Mesothelial cell of epicardium (in vitro differentiated cells): ENCODE measurements at places on chromosomes 6 and 20. TPM values are rescaled to one million over a fixed set of nuclear protein-coding genes. Genes with fewer than 3 reads are reported as not detected.
A peak's percentile ranks its signal among the peaks of the same experiment; 100 is the strongest.

DNA sequence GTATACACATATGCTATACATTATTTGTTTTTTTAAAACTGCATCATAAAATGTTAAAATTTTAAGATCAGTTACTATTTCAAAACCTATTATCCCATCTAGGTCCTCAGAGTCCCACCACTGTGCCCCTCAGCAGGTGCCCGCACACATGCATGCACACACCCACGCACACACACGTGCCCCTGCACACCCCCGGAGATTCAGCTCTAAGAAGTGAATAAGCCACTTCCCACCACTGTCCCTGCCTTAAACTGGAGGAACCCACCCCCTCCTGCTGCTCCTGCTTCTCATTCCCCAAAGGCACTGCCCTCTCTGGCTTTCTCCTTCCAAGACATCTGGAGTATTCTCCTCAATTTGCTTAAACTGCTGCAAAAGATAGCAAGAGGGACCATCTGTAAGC lies 5.4 kb upstream of the FAM210B start:
- no peak overlapping the region for H3K27ac ChIP-seq
- H3K4me1 ChIP-seq = peaks cover 6% of the 10 kb centered on the region
- no peaks in the 10 kb centered on the region for H3K36me3 ChIP-seq
- H3K4me3 ChIP-seq = no peak overlapping the region
- peaks cover 10% of the 10 kb centered on the region for H3K27me3 ChIP-seq
- no peak for DNase-seq

DNA sequence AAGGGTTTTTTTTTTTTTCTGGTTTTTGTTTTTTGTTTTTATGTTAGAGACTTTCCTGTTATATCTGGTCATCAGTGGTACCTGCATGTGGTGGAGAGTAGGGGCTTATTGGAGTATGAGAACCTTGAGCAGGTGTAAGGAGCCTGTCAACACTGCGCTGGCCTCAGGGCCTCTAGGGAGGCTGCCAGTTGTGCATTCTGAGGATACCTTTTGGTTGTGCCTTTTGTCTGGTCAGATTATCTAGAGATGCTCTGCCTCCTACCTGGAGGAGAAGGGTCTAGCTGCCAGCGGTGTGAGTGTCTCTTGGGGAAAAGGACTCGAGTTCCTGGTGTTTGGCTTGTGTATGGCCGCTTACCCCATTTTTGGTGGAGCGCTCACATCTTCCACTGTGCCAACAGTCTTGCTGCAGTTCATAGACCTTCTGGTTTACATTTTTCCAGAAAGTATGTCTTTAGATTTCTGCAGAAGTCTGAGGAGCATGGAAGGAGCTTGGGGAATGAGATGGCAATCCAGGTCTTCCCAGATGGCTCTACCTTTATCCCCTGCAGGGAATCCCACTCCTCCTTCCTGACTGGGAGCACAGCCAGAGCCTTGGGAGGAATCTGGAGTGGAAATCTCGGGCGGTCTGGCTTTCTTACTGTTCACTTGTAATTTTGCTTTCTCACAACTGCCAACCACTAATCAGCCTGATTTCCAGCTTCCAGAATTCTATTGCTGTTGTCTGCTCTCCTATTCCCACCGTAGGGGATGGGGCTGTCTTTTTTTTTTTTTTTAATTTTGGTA lies 49.9 kb downstream of the PTPN1 start:
- no peak overlapping the region for H3K4me3 ChIP-seq
- H3K27me3 ChIP-seq = no peaks in the 10 kb centered on the region
- DNase-seq = no peak
- H3K4me1 ChIP-seq = peaks cover 26% of the 10 kb centered on the region
- peaks cover 11% of the 10 kb centered on the region for H3K36me3 ChIP-seq

The HAO1 gene
- not detected in 3 replicates for total RNA-seq

The PCED1A gene
- 108 to 113 TPM (median 108 TPM) in 3 replicates for total RNA-seq

The OR2H2 gene
- total RNA-seq = not detected in 3 replicates

The SMLR1 gene
- not detected in 3 replicates for total RNA-seq

The PTP4A1 gene
- 47.0 to 51.5 TPM (median 51.1 TPM) in 3 replicates for total RNA-seq

GRCh38 chr20:40160097-40160550 lies 528.9 kb downstream of the MAFB start:
- H3K36me3 ChIP-seq = no peaks in the 10 kb centered on the region
- no peak overlapping the region for H3K4me3 ChIP-seq
- peaks cover 3% of the 10 kb centered on the region for H3K27me3 ChIP-seq
- no peaks in the 10 kb centered on the region for H3K4me1 ChIP-seq
- H3K27ac ChIP-seq = no peak overlapping the region

- H3K27ac ChIP-seq = no peak overlapping the region
- no peaks in the 10 kb centered on the region for H3K27me3 ChIP-seq
- no peak overlapping the region for H3K4me3 ChIP-seq
- peaks cover 18% of the 10 kb centered on the region for H3K36me3 ChIP-seq
- no peaks in the 10 kb centered on the region for H3K4me1 ChIP-seq
Observed at GRCh38 chr20:36197271-36197670, 39.0 kb upstream of the AAR2 start.

DNA sequence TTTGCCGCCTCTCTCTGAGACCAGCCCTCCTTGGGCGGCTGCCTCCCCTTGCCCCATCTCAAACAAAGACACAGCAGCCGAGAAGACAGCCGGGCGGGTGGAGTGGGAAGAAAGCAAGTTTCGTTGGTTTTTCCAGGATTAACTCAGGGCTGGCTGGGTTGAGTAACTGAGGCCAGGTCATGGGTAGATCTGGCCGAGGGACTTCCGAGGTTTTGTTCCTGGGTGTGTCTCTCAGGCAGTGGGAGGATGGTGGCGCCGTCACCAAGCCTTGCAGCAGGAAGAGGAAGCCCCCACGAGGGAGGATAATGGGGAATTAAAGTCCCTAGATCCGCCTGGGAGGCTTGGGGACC lies 167.2 kb downstream of the TTLL2 start:
- peak overlapping the region; percentile 92 for H3K27ac ChIP-seq
- DNase-seq = no peak
- peaks cover 42% of the 10 kb centered on the region for H3K4me1 ChIP-seq
- H3K4me3 ChIP-seq = no peak overlapping the region
- H3K36me3 ChIP-seq = no peaks in the 10 kb centered on the region
- peaks cover 3% of the 10 kb centered on the region for H3K27me3 ChIP-seq

DNA sequence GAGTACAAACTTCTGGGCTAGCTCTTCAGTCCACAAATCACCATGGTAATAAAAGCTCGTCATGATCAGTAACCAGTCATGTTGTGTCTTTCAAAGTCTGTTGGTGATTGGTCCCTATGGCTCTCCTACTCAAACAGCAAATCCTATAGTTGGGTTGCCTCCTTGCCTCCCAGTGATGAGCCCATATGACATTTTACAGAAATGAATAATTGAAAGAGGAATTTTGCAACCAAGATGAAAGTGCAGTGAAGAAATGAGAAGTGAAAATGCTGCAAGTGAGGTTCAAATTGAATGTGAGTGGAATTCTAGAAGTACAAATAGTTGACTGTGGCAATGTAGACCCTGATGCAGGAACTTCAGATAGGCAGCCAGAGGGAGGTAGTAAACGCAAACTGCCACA lies 5.1 kb upstream of the SIRPD start:
- no peak for DNase-seq
- H3K36me3 ChIP-seq = no peaks in the 10 kb centered on the region
- peaks cover 33% of the 10 kb centered on the region for H3K27me3 ChIP-seq
- no peaks in the 10 kb centered on the region for H3K4me1 ChIP-seq
- H3K27ac ChIP-seq = no peak overlapping the region

The SIRPG gene
- not detected in 3 replicates for total RNA-seq

GRCh38 chr6:2783188-2783963 lies 18.2 kb downstream of the WRNIP1 start:
- peaks cover 23% of the 10 kb centered on the region for H3K36me3 ChIP-seq
- H3K4me3 ChIP-seq = no peak overlapping the region
- no peak for DNase-seq
- H3K27ac ChIP-seq = peak overlapping the region; percentile 58

The ABHD16B gene
- not detected in 3 replicates for total RNA-seq

DNA sequence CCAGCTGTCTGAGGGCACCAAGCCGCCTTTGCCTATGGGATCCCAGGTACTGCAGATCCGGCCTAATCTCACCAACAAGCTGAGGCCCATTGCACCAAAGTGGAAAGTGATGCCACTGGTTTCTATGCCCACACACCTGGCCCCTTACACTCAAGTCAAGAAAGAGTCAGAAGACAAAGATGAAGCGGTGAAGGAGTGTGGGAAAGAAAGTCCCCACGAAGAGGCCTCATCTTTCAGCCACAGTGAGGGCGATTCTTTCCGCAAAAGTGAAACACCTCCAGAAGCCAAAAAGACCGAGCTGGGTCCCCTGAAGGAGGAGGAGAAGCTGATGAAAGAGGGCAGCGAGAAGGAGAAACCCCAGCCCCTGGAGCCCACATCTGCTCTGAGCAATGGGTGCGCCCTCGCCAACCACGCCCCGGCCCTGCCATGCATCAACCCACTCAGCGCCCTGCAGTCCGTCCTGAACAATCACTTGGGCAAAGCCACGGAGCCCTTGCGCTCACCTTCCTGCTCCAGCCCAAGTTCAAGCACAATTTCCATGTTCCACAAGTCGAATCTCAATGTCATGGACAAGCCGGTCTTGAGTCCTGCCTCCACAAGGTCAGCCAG lies 283.0 kb downstream of the TSHZ2 start:
- no peak overlapping the region for H3K27ac ChIP-seq
- peaks cover 2% of the 10 kb centered on the region for H3K4me1 ChIP-seq
- no peak for DNase-seq
- H3K27me3 ChIP-seq = no peaks in the 10 kb centered on the region
- no peak overlapping the region for H3K4me3 ChIP-seq

The AIF1 gene
- 5.1 to 6.0 TPM (median 5.1 TPM) in 3 replicates for total RNA-seq

DNA sequence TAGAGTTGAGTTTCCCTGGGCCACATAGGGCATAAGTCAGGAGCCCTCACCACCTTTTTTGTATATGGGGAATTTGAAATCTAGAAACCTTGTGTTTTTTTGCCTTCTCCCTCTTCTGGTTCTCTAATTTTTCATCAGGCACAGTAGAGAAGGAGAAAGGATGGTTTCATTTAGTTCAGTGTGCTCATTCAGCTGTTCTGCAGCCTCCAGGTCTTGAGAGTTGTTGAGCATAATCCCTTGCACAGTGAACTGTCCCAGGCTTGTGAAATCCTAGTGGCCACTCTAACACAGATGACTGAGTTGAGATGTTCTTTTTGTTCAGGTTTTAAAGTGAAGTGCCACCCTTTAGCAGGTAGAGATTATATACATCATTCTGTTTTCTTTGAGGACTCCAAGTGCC lies 183.5 kb downstream of the CDKAL1 start:
- peak overlapping the region; percentile 68 for H3K27ac ChIP-seq
- H3K4me1 ChIP-seq = peaks cover 27% of the 10 kb centered on the region
- DNase-seq = no peak
- H3K4me3 ChIP-seq = no peak overlapping the region
- no peaks in the 10 kb centered on the region for H3K27me3 ChIP-seq
